Kidney (tissue), 22 donors: ENCODE measurements at places on chromosomes 13 and 19.

GRCh38 chr19:38265213-38265861 lies 964 bp downstream of the SPINT2 start:
- DNase-seq = no peak

DNA sequence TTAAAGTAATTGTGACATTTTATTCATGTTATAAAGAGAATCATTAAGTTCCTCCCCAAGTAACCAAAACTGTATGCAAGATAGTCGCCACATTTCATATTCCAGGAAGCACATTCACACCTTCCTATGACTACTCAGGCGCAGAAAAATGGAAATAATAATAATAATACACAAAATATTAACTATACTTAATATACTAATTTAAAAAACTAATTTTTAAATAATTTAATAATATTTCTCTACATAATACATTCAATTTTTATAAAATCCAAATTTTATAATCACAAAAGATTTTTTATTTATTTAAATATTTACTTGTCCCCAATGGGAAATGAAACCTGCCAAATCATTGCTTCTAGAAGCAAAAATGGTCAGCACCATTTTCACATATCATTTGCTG lies 797.4 kb upstream of the GPC6 start:
- DNase-seq = no peak

- no peak for DNase-seq
Observed at GRCh38 chr13:20438801-20439200, 86.9 kb downstream of the CRYL1 start.

GRCh38 chr19:40889366-40889765 lies 7.3 kb upstream of the CYP2A7 start:
- DNase-seq = no peak

- DNase-seq = no peak
Observed at GRCh38 chr13:47110833-47111240, 214.0 kb upstream of the HTR2A start.

DNA sequence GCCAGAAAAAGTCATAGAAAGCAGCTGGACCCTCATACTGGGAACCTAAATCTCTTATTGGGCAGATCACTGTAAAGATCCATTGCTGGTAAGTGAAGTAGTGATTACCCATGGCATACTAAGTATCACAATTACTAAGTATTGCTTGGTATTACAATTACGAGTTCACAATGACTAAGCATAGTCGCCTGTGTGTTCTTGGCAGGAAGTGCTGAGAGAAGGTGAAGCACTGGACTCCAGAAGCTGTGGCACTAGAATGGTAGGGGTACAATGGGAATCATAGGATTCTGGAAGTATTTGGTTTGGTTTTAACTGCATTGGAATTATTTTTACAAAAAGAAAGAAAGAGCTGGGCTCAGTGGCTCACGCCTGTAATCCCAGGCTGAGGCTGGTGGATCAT lies 20.3 kb downstream of the LGALS16 start:
- no peak for DNase-seq

GRCh38 chr13:74850893-74851292 lies 631.1 kb downstream of the TBC1D4 start:
- no peak for DNase-seq

DNA sequence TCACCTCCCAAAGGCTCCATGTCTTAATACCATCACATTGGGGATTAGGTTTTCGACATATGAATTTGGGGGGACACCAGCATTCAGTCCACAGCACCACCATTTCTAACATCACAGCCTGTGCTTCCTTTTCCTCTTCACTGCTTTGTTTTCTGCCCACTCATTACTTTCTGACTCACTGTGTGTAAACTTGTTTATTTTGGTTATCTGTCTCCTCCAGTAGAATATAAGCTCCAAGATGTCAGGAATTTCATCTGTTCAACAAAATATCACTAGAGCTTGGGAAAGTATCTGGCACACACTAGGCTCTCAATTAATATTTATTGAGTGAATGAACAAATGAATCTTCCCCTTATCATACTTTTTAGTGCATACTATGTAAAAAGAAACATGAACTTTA lies 152.0 kb downstream of the NUFIP1 start:
- no peak for DNase-seq

DNA sequence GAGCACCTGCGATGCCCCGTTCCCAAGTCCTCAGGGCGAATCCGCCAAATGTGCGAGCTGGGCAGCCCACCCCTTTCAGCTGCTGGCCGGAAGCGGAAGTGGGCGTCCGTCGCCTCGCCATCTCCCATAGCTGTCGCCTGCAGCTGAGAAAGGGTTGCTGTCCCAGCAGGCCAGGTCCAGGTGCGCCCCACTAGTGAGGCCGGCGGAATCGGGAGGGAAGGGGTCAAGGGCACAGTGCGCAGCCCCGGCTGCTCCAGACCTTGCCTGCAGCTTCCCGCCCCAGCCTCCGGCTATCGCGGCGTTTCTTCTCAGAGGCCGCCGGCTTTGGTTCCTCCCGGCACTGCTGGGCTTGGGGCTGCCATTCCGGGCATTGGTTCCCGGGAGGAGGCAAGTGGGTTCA lies at the start of gene ZNF177:
ZNF177 (plus strand) TSS at position 109 of the 400 bp plus-strand sequence. CDS start 15,299 bp downstream, outside the sequence.
- peak; percentile 73 for DNase-seq

- DNase-seq = no peak
Observed at GRCh38 chr13:48220592-48220980, 12.4 kb upstream of the ITM2B start.

DNA sequence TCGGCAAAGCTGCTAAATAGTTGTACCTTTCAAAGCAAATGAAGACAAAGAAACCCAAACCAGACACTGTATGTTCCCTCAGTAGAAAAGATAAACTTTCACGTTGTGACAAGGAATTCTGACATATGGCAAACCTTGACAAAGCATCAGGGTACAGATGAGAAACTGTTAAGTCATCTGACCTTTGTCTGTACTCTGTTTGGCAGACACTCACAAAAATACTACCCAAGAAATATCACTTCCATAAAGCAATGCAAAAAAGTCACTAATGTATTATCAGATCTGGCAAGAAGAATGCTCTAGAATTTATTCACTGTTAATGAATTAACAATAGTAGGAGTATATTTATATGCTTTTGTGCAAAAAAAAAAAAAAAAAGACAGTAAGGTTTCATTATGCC lies 843.7 kb downstream of the DIAPH3 start:
- DNase-seq = no peak

DNA sequence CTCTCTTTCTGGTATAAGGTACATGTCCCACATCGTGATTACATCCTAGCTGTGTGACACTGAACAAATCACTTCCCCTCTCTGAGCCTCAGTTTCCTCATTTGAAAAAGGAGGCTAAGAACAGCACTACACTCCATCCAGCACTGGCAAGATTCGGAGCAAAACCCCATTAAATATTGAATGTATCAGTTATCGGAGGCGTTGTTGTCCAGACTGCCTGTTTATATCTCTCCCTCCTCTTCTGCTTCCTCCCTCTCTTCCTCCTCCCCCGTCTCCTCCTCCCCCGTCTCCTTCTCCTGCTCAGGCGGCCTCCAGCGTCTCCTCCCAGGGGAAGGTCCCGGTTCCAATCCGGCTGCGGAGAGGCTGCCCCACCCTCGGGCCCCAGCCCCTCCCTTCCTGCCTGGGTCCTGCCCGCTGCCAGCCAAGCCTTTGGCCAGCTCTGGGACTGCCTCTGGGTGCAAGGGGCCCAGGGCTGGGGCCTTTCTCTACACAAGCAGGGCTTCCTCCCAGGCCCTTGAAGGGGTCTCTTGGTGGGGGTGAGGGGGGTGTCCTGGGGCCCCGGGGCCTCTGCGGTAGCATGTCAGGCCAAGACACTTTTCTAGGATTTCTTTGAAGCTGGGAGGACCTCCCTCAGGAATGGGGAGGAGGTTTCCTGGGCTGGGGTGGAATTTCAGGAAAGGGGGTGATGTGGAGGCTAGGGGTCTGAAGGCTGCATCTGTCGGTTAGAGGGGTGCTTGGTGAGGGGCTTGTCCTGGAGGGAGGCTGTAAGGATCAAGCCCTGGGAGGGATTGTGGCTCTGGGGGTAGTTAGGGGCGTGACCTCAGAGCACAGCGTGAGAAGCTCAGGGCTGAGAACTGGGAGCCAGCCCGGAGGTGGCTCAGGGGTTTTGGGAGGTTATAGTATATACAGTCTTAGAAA lies 1.9 kb downstream of the RRAS start:
- peak; percentile 76 for DNase-seq

DNA sequence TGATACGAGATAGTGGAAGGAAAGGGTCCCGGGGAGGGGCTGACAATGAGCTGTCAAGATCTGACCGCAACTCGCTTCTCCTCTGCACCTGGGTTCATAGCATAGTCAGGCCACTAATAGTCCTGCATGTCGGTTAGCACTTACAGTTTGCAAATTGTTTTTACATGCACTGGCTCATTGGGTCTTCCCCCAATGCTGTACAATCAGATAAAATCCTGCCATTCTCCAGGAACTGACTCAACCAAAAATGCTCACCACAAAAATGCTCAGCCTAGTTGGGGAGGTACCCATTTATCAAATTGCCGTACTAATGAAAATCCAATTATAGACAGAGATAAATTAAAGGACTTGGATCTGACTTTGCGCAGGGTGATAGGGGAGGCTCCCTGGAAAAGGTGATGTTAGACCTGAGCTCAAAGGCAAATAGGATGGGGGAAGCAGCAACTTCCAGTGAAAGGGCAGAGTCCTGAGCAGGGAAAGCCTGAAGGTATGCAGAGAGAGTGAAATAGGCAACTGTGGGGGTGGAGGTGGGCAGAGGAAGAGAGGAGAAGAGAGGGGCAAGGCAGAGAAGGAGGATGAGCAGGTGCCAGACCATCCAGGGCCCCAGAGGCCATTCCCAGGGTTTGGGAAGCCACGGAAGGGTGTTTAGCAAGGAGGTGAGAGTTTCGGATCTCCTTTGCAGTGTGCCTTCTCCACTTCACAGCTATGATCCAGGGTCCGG lies 326.1 kb upstream of the TSHZ3 start:
- DNase-seq = no peak

GRCh38 chr13:25210842-25211569 lies 38.9 kb upstream of the AMER2 start:
- no peak for DNase-seq
